ENCODE measurements at places on chromosomes 1 and 21.

DNA sequence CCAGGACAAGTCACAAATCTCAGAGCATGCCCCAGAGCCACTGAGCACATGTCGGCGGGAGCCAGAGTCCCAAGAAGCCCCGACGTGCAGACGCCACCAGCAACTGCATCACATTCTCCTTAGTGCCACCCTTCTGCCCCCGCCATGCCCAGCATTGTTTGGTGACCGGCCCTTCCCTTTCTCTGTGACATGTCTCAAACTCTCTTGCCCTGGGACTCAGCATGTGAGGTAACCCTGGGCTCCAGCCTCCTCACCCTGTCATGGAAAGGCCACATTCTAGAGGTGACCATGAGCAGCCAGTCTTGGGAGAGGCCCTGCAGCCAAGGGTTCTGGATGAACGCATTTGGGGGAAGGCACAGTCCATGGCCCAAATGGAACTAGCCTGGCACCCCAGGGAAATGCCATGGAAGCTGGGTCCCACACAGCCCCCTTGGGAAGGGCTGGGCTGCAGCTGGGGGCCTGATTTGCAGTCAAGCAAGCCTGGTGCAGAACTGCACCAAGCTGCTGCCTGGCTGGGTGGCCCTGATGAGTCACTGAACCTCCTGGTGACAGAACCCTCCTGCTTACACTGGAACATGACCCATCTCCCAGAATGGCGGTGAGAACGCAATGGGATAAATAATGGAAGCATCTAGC, 94.4 kb downstream of the ITPKB start:
- no peak for DNase-seq

DNA sequence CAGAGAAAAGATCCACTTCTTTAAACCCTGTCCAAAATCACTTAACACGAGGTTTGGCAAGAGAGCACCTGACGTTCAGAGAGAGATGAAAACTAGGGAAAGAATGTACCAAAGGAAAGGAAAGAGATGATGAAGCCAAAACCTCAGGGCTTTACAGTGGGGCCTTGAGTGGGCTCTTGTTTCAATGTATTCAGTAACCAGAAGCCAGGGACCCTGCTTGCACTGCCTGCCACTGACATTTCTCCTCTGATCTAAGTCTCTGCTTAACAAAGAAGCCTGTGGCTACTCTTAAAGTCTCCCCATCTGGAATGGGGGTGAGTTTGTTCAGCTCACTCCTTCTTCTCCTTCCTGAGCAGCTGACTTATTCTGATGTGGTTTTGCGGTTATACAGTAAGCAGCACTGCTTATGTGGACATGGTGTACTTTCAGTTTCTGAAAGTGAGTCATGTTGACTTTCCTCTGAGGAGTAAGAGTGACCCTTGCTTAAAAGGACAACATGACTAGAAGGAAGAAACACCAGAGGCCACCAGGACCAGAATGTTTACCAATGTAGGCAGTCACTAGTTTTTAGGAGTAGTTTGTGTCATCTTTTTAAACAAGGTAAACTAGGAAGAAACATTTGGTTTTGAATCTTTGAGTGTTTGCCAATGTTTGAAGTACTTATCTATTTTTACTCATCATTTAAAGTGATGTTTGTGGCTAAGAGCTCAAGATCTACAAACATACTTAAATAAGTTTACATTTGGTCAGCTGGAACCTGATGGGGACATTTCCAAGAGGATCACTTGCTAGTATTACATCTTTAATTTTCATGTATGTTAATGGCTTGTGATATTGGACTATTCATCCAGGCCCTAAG, 87.4 kb downstream of the FASLG start:
- DNase-seq = peak; percentile 29

GRCh38 chr1:190376044-190376443, 101.6 kb downstream of the BRINP3 start:
- no peak for DNase-seq

DNA sequence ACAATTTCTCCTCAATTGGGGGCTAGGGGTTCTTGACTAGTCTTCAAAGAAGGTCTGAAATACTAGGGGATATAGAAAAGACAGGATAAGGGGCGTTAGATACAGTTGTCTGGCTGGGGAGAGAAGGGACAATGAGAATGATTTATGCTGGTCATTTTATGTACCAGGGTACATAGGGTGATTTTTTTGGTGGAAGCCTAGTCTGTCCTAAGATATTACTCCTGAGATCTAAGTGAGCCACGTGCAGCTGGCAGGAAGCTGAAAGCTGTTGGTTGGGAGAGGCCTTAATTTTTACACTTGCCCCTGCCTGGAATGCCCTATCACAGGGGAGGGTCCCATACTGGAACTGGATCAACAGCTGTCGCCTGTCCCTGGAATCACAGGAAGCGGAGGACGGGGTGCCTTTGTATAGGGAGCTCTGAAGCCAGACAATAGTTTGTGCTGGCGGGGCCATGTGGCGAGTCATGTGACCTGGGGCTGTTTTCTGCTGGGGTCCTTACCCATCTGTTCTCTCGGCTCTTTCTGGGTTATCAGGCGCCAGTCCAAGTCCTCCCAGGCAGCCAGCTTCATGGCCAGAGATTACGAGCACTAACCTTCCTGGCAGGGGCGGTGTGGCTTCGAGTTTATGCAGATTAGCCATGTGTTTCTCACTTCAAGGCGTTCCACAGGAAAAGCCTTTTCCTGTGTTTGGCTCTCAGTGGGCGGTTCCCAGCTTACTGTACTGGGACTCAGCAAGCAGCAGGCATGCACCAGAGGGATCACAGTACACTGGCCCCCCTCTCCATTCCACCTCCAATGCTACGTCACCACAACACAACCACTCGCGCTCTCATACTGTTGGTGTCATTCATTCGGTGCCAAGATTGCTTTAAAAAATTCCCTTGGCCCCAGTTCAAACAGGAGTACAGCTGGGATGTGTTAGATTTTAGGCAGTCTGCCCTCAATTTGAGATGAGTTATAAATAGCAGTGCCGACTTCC, 27.5 kb downstream of the ARID1A start:
- DNase-seq = no peak

DNA sequence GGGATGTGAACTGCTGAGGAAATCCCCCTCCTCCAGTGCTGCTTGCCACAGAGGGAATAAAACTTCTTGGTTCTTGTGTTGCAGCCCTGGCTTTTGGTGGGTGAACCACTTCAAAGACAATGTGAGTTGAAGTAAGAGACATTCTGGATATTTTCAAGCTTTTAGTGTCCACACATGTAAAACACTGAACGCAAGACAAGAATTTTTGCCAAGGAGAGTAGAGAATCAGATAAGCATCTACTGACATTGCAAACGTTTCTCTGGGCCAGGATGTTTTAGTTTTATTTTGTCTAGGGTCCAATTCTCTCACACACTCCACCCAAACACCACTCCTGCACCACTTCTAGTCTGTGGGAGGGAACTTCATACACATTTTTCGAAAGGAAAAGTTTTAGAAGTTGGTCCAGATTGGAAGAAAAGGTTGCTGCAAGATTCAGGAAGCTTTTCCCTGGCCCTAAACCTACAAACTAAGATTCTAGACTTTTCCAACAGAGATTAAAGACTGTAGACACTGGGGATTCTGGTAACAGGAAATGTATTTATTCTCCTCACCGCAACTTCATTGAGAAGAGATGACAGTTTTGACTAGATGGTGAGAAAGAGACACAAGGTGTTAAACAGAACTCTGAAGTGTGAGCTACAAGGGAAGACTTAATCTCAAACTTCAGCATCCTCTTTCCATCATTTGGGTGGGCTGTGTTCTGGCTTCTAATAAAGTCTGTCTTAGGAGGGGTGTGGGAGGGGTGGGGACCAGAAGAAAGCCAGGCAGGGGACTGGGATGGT, 16.1 kb downstream of the FASLG start:
- DNase-seq = no peak

DNA sequence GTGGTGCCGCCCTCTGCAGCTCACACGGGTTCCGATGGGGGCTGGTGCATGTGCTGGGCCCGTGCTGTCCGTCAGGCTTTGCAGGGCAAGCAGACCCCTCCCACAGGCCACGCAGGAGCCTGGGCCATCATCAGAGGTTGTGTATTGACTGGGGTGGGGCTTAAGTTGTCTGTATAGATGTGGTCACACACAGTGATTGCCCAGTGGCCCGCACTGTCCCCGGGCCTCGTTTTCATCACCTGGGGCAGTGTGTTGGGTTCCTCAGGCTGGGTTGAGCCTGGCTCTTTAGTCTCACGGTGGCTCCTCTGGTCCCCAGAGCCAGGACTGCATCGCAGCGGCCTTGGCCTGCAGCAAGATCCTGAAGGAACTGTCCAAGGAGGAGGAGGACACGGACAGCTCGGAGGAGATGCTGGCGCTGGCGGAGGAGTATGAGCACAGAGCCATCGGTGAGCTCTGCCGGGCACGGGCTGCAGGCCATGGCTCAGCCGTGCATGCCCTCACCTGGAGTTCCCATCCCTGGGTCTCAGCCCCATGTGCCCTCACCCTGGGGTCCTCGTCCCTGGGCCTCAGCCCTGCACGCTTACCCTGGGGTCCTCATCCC, 44.1 kb downstream of the TRPM2 start:
- no peak for DNase-seq

DNA sequence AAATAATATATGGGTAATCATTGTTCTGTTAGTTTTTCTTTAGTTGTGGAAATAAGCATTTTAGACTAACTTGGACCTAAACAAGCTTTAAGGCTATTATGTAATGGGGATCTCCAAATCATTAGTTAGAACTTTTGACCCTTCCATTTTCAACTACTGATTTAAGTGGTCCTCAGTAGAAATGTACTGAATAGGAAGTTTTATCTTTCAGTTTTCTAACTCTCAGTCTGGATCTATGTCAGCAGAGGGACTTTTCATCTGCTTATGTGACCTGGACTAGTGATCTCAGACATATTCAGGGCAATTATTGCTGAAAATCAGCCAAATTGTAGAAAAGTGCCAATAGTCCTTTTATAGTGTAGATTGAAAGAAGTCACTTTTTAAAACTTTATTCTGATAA, 56.0 kb downstream of the SASS6 start:
- DNase-seq = no peak

DNA sequence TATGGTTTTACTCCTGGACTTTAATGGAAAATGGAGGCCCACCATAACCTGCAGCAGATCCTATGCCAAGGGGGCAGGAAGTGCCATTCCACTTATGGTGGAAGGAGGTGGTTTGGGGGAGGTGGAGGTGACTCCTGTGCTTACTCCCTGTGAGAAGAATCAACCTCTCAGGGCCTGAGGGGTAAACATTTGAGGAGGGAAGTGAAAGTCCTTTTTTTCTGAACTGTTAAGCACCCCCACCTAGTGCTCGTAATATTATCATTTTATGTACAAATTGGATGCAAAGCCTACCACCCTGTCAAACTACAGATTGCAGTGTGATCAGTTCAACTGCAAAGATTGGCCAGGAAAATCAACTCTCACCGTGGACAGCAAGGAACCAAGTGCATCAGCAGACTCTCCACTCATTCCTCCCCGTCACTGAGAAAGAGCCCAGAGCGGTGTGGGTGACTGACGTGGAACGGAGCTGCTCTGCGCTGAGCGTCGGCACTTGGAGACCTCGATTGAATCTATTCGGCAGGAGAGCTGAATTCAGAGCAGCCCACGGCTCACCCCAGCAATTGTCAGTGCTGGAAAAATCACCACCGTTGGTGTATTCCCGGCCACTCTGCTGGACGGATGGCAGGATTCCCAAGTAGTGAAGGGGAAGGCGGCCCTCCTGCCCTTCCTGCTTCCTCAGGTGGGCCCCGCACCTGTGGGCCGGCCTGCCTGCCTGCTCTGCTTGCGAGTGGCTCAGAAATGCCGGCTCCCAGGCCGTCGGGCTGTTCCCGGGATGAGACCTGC, 46.8 kb upstream of the COX20 start:
- DNase-seq = no peak

GRCh38 chr1:70171512-70171911, 33.9 kb downstream of the LRRC40 start:
- no peak for DNase-seq

GRCh38 chr1:55007625-55008024, 8.9 kb downstream of the BSND start:
- no peak for DNase-seq

GRCh38 chr21:26080211-26080610, 90.4 kb downstream of the APP start:
- no peak for DNase-seq

GRCh38 chr1:184930232-184930631, 44.1 kb downstream of the NIBAN1 start:
- DNase-seq = no peak

- no peak for DNase-seq
Observed at GRCh38 chr1:157562515-157562914, 10.2 kb upstream of the FCRL5 start.

- DNase-seq = no peak
Observed at GRCh38 chr21:34221331-34222030, 142.3 kb upstream of the KCNE2 start.

DNA sequence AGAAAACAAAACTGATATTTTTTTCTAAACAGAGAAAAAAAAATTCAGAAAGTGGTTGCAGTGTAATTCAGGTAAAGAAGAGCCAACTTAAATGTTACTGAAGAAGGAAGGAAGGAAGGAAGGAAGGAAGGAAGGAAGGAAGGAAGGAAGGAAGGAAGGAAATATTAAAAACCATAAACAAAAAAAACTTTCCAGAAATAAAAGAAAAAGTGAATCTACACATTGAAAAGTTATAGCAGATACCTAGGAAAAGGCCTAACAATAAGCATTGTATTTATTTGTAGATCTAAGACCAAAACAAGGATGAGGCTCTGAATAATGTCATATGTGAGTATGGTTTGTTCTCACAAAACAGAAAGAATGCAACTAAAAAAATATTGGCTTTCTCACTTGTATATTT, 345.4 kb upstream of the NR5A2 start:
- DNase-seq = no peak

- DNase-seq = no peak
Observed at GRCh38 chr1:33273406-33273805, 17.1 kb downstream of the ZNF362 start.

DNA sequence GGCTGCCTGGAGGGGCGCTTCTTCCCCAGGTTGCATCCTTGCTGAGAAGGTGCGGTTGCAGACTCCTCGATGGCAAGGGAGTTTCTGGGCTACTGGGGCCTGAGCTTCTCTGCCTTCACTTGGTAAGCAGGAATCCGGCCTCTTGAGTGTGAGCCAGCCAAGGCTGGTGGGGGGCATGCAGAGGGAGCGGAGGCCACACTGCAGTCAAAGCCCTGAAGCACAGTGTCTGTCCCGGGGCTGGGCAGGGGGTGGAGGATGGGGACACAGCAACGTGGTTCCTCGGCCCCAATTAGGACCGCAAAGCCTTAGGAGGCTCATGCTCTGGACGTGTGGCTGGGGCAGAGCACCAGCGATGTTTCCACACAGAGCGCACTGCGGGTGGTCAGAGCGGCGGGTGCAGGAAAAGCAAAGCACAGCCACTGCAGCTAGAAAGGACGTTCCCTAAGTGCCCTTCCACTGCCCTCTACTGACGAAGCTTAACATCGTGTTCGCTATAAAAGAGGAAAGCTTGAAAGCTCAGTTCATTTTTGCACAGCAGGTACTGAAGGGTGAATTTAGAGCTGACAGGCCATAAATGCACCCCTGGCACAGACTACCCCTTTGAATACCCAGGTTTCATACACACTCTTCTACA, 60.7 kb upstream of the COG2 start:
- DNase-seq = no peak

DNA sequence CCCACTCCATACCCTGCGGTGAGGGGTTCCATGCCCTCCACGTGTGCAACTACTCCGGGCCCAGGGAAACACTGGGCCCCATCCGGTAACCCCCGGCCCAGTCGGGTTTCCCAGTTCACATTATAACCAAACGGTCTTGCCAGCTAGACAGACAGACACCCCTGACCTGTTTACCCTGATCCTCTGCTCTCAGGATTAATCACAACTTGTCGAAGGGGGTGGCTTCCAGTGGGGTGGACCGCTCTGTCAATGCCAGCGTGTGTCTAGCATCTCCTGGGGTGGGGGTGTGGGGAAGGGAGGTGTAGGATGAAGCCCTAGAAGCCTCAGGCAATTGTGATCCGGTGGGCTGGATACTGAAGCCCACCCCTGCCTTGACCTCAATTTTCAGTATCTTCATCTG, 4.6 kb upstream of the OLIG2 start:
- DNase-seq = no peak

Measured in GM19239 (cell line).